Left cardiac atrium (tissue), 4 donors: ENCODE measurements at places on chromosomes 3 and 15. TPM values are rescaled to one million over a fixed set of nuclear protein-coding genes. Genes with fewer than 3 reads are reported as not detected.

GRCh38 chr3:109331692-109332091 lies 5.7 kb downstream of the DPPA4 start:
- no peak for DNase-seq

The AP3B2 gene
- total RNA-seq: 1.4 TPM

- no peak for DNase-seq
Measured at GRCh38 chr3:54826251-54826691, 101.6 kb downstream of the LRTM1 start.

GRCh38 chr3:42608581-42608980 lies 8.1 kb downstream of the NKTR start:
- no peak for DNase-seq

DNA sequence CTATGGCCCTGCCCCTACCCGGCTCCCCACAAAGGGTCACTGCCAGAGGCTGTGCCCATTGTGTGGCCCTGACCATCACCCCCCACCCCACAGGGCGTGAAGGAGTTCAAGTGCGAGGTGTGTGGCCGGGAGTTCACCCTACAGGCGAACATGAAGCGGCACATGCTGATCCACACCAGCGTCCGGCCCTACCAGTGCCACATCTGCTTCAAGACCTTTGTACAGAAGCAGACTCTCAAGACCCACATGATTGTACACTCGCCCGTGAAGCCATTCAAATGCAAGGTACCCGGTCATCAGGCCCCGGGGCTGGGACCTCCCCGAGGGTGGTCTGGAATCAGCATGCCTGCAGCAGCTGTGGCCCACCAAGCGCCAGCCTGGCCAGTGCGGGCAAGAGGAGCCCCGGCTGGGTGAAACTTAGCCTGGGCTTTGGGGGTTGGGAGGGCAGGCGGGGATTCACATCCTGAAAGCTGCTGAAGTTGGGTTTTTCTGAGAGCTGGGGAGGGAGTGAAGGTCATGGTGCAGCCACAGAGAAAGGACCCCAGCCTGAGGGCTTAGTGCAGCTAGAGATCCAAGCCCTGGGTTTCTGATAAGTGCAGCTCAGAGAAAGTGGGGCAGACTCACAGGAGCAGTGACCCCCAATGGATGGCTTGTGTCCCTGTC lies 29.2 kb downstream of the IDH2 start:
- no peak for DNase-seq

GRCh38 chr3:40623567-40623966 lies 98.8 kb downstream of the ZNF621 start:
- no peak for DNase-seq

DNA sequence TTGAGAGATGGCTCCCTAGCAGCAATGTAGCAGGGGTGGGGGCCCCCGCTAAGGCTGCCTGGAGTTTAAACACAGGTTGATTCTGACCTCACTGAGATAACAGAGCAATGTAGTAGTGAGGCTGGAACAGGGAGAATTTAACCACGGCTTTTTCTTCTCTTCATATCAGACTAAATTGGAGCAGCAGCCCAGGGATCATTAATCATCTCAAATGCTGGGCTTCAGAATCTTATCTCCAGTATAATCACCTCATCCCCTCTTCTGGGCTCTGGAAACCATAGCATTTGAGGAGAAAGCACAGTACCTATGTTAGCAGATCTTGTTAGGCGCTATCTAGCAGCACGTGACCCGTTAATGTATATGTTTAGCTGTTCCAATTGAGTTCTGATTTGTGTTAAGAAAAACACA lies 25.4 kb upstream of the DET1 start:
- no peak for DNase-seq

The PRSS50 gene
- total RNA-seq: not detected

The SLC15A2 gene
- total RNA-seq: 1.2 TPM

- no peak for DNase-seq
Measured at GRCh38 chr3:56997675-56998074, 62.8 kb upstream of the SPATA12 start.

GRCh38 chr3:196220587-196220986 lies 4.3 kb downstream of the SLC51A start:
- no peak for DNase-seq

DNA sequence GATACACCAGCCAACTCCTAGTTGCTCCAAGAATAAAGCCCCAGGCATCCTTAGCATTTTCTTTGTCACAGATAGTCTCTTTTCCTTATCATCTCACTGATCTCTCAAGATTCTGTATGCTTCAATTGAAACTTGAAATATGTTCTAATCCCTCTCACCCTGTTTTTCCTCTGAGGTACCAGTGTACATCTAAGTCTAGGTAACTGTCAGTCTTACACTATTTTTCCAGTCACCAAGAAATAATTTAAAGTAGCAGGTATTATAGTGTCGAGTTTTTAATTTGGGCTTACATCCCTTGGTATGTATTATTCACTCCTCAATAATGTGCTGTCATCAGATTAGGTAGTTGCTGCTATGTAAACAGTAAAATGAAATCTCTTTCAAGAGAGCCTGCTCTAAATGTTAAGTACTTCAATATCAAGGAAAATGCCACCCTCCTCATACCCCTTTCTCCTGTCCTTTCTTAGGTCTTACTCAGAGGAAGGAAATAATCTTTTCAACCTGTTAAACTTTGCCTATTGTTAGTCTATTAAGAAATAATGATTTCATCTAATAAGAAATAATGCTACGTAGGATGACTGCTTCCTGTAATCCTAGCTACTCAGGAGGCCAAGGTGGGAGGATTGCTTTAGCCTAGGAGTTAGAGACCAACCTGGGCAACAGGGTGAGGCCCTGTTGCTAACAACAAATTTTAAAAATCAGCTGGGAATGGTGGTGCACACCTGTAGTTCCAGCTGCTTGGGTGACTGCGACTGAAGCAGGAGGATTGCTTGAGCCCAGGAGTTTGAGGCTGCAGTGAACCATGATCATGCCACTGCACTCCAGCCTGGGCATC lies 39.8 kb downstream of the TSC22D2 start:
- DNase-seq: no peak

- DNase-seq: no peak
Measured at GRCh38 chr3:181930105-181930504, 218.4 kb downstream of the SOX2 start.

The HCLS1 gene
- 24.2 TPM for total RNA-seq

The FAM162A gene
- total RNA-seq: 118 TPM

The SOX14 gene
- total RNA-seq: not detected

- no peak for DNase-seq
Measured at GRCh38 chr3:13822871-13823585, 56.8 kb downstream of the WNT7A start.

- peak; percentile 78 for DNase-seq
Measured at GRCh38 chr3:186930641-186931531, 560 bp downstream of the ST6GAL1 start.

GRCh38 chr3:110069761-110070160 lies 732.4 kb upstream of the DPPA4 start:
- no peak for DNase-seq

GRCh38 chr3:51221959-51222358 lies 163.1 kb upstream of the MANF start:
- no peak for DNase-seq

- no peak for DNase-seq
Measured at GRCh38 chr3:179336345-179336929, 11.1 kb upstream of the MFN1 start.

GRCh38 chr3:152703245-152703890 lies 131.6 kb upstream of the P2RY1 start:
- no peak for DNase-seq

The ITIH3 gene
- 0.55 TPM for total RNA-seq

- no peak for DNase-seq
Measured at GRCh38 chr15:55606214-55606613, 18.1 kb upstream of the PYGO1 start.

DNA sequence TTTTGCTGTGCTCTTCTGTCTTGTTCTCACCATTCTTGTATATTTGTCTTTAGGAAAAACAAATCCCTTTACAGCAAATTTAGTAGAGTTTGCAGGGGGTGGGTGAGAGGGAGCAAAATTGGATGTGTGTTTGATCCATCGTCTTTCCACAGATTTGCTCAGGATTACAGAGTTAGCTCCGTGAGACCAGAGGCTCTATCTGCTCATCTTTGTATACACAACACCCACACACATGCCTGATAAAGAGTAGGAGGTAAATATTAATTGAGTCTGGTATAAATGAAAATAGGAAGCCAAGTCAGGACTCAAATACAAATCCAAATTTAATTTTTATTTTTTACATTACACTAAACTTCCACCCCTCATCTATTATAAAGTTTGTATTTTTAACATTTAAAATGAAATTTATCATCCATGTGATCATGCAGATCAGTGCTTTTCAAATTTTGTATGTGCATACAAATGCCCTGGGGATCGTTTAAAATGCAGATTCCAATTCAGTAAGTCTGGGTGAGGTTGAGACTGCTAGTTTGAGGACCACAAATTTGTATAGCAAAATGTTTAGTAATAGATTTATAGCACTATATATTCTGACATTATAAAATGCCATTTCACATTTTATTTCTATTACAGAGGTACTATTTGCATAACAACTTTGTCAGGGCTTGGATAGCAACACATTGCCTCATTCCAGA lies 326.7 kb downstream of the LSAMP start:
- no peak for DNase-seq

GRCh38 chr3:131216801-131217200 lies 164.8 kb upstream of the NUDT16 start:
- peak; percentile 64 for DNase-seq

- no peak for DNase-seq
Measured at GRCh38 chr3:70889162-70890019, 577.0 kb upstream of the MDFIC2 start.

- DNase-seq: no peak
Measured at GRCh38 chr3:179932674-179933073, 104.1 kb downstream of the PEX5L start.
